ENCODE measurements at places on chromosomes 6 and 20.

- no peak for DNase-seq
These were observed 51.1 kb downstream of the MYO6 start for GRCh38 chr6:75800133-75800532.

DNA sequence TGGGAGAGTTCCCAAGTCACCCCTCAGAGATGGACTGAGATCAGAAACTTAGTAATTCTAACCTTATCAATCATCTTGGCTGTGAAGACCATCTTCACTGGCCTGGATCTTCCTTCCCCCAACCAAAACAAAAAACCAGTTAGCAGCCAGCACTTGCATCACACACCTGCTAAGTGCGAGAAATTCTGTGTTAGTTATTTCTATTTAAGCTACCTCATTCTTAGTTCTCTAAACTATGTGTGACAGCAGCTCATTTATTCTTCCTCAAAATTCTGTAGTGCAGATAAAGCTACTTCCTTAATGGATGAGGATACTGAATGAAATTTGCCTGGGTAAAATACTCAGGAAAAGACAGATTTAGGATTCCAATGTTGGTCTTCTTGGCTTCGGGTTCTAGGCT is 18.2 kb upstream of the TAGAP start:
- no peak for DNase-seq

DNA sequence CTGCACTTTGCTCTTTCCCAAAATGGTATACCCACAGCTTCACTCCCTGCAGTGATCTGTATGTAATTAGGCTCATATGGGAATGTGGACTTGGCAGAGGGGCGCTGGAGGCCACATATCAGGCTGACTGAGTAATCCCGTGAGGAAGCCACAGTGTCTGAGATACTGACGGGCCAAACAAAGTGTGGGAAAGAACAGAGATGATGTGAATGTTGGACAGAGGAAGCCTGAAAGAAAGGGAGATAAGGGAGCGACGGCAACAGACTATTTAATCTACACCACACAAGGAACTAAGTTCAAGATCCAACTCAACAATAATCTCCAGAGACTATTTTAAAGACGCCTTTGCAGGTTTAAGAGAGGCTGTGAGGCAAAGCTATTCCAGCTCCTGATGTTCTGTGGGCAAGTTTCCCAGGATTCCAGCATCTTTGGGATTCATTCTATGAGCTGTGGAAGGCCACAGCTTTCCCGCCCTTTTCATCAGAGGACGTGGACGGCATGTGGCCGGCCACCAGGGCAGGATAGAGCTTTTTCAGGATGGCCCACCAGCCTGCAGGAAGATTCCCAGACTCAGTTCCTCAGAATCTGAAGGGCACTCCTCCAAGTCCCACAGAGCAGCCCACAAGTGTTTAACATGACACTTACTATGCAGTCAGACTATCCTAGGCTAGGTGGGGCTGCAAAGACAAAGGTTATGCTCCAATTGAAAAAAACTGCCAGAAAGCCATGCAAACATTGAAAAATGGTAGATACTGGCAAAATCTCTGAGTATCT is 237.5 kb downstream of the ATXN1 start:
- no peak for DNase-seq

DNA sequence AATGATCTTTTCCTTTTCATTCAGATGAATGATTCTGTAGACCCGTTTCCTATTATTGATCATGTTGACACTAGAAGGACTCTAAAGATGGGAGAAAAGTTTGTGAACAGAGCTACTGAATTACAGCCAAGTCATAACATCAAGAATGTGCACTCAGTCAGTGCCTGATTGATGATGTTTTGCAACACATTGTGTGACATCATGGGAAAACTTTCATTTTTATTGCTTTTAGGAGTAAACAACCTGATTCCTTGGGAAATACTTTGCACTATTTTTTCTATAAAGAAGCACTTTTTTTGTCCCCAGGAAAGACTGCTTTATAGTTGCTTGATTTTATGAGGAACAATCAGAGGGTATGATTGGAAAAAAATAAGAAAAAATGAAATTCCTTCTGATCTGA is 383.8 kb upstream of the JAG1 start:
- DNase-seq: no peak

GRCh38 chr20:46802722-46803121 is 91.9 kb upstream of the EYA2 start:
- no peak for DNase-seq

DNA sequence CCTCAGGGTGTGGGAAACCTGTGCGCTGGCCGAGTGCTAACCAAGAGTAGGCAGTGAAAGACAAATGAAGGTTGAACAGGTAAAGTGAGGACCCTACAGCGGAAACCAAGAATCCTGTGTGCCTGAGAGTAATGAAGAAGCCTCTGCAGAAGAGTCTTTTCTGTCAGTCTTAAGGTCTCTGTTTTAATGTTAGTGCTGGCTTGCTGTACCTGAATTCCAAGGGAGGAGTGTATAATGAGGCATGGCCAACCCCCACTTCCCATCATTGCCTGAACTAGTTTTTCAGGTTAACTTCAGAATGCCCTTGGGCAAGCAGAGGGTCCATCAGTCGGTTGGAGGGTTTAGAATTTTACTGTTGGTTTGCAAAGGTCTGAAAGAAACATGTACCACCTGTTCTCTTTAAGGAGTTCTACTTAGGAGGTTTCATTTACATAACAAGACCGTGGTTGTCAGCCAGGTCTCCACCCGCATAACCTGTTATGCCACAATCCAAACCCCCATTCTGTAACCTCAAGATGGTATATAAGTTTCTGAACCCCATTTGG is 589 bp upstream of the PDCD2 start:
- no peak for DNase-seq

GRCh38 chr6:106220485-106220884 is 105.1 kb downstream of the ATG5 start:
- no peak for DNase-seq

DNA sequence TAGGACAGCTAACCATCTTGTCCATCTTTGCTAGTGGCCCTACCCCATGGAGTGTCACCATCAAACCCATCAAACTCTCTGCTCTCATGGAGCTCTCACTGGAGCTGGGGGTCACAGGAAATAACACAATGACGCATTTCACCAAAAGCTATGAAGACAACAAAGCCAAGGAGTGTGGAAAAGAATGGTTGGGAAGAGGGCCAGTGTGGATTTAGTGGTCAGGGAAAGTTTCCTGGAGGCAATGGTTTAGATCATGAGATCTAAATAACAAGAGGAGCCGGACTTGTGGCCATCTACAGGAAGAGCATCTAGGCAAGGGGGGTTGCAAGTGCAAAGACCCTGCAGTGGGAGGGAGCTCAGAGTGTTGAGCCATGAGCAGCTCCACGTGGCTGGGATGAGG is 189.5 kb downstream of the BMP7 start:
- no peak for DNase-seq

GRCh38 chr6:56772737-56773184 is 130.1 kb upstream of the DST start:
- DNase-seq: peak; percentile 19

DNA sequence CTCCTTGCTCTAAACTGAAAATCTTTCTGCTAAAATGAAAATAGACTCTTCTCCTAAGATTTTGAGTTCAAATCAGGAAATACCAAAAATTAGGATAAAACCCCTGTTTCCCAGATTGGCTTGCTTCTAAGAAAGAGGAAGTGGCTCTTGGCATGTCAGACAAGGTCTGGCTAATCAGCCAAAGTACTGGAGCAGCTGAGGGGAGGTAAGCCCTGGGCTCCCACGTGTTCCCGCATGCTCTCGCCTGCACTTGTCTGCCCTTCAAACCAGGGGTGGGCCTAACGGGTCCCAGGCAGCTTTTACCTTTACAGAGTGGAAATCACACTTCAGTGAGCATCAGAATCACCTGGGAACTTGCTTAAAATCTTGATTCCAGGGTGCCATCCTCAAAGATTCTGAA is 43.2 kb upstream of the GABRR1 start:
- DNase-seq: no peak

- DNase-seq: no peak
These were observed 63.3 kb upstream of the PRDM1 start for GRCh38 chr6:106022801-106023200.

GRCh38 chr6:139547122-139547776 is 172.8 kb upstream of the CITED2 start:
- no peak for DNase-seq

DNA sequence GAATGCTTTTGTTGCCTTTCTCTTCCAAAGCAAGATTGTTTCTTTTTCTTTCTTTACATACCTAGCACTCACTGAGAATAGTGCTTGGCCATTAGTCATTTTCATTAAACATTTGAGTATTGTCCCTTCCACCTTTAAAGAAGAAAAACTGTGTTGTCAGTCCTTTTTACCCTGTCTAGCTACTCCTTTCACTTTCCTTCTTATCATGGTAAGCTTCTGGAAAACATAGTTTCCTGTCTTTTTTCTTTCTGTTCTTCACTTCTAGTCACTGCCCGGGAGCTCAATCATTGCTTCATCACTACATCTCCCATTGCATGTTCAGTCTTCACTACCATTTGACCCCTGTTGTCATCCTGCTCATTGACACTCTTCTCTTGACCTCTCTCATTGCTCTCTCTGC is 12.1 kb downstream of the VAPB start:
- DNase-seq: no peak

- peak; percentile 64 for DNase-seq
These were observed 2.9 kb downstream of the SDC4 start for GRCh38 chr20:45345104-45345936.

DNA sequence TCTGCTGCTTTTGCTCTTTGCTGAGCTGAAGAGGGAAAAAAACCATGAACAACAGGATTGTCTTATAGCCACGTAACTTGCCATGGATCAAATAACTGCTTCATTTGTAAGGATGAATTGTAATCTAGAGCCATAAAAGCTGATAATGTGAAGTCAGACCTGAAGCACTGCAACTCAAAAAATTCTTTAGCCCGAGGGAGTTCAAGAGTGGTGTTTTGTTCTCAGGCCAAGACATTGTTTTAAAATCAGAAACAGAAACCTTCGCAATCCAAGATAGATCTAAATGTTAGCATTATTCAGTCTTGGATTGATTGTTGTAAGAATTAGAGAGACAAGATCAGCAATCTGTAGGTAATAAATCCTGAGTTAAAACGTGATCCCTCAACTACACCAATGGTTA is at the start of gene TRAPPC3L:
TRAPPC3L (minus strand) TSS at position 34 of the 400 bp plus-strand sequence. CDS start 170 bp downstream, outside the sequence.
- no peak for DNase-seq

GRCh38 chr6:114342826-114343781 is at the start of gene HS3ST5:
Gene HS3ST5 (minus strand): TSS chr6:114343023. CDS start chr6:114062845, 280,178 bp downstream.
- DNase-seq: peak; percentile 12

DNA sequence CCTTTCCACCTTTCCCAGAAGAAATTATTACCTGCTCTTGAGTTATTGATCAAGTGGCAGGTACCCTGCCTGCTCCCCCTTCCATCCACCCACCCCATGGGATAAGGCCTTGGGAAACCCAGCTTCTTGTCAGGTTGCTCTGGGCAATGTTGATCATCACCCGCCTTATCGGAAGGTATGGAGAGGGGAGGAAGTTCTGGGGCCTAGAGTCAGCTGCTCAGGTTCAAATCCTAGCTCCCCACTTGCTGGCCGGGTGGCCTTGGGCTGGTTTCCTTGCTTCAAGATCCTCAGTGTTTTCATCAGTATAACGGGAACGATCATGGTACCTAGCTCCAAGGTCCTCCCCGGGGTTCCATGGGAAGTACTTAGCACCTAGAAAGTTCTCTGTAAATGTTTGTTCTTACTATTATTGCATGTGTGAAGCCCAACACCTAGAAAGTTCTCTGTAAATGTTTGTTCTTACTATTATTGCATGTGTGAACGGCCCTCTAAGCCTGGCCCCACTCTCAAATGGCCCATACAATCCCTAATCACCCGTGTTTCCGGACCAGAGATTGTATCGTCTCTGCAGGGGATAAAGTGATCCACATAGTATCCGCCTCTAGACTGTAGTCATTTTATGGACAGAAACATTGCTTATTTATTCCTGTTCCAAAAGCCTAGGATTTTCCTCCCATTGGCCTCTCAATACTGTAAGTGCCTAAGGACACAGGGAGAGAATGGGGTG is 1.1 kb upstream of the PREX1 start:
- no peak for DNase-seq

GRCh38 chr6:44177691-44178423 is 19.2 kb downstream of the CAPN11 start:
- DNase-seq: no peak

GRCh38 chr6:8174571-8174970 is 72.2 kb upstream of the EEF1E1 start:
- DNase-seq: no peak

DNA sequence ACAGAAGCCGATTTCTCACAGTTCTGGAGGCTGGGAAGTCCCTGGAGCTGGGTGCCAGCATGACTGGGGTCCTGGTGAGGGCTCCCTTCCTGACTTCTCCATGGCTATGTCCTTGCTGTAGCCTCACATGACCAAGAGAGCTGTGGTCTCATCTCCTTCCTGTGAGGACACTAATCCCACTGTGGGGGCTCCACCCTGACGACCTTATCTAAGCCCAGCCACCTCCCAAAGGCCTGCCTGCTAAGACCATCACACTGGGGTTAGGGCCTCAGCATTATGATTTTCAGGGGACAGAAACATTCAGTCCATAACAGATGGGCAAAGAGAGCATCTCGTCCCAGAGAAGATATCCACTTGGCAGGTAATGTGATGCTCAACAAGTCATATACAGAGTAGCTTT is 16.8 kb downstream of the RPP40 start:
- DNase-seq: no peak

GRCh38 chr6:100320686-100321085 is 144.0 kb downstream of the SIM1 start:
- no peak for DNase-seq

- DNase-seq: no peak
These were observed 27.9 kb downstream of the HLA-DMB start for GRCh38 chr6:32912951-32913350.

GRCh38 chr6:26187292-26187691 is 100.1 kb downstream of the HFE start:
- DNase-seq: no peak

DNA sequence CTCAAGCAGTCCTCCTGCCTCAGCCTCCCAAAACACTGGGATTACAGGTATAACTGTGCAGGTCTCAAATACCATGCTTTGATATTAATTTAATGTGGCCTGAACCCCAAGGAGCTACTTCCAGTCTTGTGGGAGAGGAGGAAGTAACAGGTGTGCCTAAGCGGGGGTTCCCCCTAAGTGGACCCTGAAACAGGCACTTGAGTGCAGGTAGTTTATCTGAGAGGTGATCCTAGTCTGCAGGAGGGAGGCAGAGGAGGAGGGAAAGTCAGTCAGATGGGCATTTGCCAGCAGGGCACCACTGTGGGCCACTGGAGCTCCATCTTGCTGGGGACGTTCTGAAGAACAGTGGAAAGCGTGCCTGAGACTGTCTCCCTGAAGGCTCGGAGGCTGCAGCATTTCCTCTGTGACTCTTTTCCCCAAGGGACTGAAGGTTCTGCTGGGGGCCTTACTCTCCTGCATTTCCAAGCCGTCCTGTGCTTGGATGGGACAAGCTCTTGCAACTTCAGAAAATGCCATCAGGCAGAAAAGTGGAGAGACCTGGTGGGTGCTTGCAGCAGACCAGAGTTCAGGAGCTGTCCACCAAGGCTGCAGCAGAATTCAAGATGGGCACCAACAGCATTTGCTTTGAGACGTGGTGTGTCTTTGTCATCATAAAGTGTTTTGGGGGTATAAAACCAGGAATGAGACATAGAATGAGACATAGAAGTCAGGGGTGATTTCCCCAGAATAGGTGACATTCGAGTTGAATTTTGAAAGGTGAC is 4.6 kb upstream of the DLGAP4 start:
- no peak for DNase-seq

- no peak for DNase-seq
These were observed 4.1 kb downstream of the RBM38 start for GRCh38 chr20:57395111-57395966.

Measured in LoVo (cell line).